ENCODE measurements at places on chromosomes 6 and 20.

DNA sequence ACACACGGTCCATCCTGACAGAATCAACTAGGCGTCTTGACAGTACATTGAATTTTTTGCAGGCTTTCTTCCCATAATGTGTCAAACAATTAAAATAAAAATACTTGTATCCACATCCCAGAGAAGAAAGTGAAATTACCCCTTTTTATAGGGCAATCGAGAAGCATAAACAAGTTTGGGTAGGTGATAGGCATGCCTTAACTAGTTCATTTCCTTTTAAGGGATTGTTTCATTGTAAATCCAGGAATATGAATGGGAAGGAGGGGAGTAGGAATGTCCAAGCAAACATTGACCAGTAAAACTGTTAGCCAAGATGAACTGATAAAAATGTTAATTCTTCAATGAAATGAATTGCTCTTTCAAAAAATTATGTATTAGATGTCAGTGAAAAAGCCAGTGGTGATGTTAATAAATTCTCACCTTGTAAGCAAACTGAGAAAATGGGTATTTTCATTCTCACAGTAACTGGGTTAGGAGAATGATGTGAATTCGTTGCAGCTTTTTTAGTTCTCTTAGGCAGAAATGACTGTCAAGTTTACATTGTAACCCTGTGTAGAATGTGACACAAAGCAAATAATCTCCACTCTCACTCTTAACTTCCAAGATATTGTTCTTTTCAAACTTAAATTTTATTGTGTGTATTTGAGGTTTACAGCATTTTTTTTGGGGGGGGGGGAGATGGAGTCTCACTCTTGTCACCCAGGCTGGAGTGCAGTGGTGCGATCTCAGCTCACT, 31.6 kb downstream of the SASH1 start:
- DNase-seq, result no peak

DNA sequence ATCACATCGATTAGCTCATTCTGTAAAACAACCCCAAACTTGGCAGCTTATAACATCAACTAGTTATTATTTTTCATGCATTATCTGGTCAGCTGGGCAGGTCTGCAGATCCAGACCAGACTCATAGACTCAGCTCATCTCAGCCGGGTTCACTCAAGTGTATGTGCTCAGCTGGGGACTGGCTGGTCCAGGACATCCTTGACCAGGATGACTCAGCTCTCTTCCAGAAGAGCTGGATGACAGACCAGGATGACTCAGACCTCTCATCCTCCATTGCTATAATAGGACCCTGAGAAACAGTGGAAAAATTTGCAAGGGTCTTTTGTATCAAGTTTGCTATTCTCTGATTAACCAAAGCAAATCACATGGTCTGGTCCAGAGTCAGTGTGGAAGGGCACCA, 312.5 kb upstream of the PLCB4 start:
- peak; percentile 95 for DNase-seq

DNA sequence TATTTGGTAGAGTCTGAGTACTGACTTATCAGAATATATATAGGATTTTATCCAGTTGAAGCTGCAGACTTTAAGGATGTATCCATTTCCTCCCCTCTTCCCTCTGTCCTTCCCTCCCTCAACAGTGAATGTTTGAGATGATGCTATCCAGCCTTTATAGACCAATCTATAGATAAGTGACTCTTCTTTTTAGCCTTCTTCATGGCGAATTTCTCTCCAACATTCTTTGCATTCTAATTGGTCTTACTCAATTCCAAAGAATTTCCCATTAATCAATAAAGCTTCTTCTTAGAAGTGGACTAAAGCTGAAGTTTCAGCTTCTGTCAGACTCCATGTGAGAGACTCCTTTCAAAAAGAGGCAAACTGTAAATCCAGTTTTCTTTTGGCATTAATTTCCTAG, 99.3 kb downstream of the AIG1 start:
- peak; percentile 74 for DNase-seq

GRCh38 chr20:34887023-34887422, 10.6 kb downstream of the ACSS2 start:
- DNase-seq, result no peak

GRCh38 chr6:34671801-34672656, 24.5 kb downstream of the ILRUN start:
- DNase-seq, result peak; percentile 84

GRCh38 chr6:133245007-133245406, 3.9 kb downstream of the EYA4 start:
- DNase-seq, result no peak

- no peak for DNase-seq
Measured at GRCh38 chr6:168366473-168366872, 46.9 kb upstream of the DACT2 start.

DNA sequence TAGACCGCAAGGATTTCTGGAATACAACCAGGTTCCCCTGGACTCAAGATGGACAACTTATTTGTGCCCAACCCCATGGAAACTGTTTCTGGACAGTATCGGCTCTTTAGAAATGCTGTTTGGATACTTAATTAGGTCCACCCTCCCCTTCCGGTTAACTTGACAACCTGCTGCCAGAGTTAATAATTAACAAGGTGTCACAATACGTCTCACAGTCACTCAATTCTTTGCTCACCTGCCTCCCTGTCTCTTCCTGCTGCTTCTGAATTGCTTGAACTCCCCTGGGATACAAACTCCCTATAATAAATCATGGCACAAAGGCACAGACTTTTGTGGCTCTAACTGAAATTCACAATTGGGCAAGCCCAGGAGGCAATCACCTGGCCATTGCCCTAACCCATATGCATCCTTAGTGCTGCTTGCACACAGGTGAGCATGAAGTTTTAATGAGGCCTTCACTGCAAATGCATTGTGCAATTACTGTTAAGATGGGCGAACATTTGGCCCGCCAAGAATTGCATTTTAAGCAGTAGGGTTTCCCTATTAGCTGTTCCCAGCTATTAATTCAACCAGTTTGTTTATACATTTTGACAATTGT, 504.4 kb upstream of the NOX3 start:
- DNase-seq, result no peak

- DNase-seq, result peak; percentile 2
Measured at GRCh38 chr6:5967594-5967993, 39.1 kb downstream of the NRN1 start.

All from ELR (cell line).